Testis (tissue), 5 donors: ENCODE measurements at places on chromosomes 5 and 9. TPM values are rescaled to one million over a fixed set of nuclear protein-coding genes. Genes with fewer than 3 reads are reported as not detected.

GRCh38 chr9:7967093-7967827 is 167.7 kb upstream of the DMAC1 start:
- no peak for DNase-seq

- no peak for DNase-seq
These were observed 125.9 kb downstream of the NFIB start for GRCh38 chr9:14188011-14188410.

DNA sequence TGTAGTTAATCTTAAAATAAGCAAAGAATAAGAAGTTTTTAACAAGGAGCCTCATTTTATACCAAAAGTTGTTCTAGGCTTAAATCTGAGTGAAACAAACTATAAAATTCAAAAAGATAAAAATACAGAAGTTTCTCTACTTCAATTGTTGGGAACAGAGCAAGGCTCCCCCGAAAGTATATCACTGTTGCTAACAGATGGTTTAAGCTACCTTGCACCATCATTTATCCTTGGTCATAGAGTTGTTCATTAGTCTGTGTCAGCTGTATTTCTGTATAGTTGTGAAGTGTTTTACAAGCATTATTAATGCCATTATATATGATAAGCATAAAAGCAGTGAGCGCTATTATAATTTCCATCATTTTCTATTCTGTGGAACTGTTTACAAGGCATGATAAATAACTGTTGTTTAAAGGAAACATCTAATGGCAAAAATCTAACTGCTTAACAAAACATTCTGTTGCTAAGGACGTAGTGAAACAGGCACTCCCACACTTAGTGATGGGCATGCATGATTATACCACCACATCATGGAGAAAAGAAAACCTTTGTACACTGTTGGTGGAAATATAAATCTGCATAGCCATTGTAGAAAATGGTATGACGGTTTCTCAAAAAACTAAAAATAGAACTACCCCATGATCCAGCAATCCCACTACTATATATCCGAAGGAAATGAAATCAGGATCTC is 23.3 kb upstream of the ACO1 start:
- no peak for DNase-seq

- no peak for DNase-seq
These were observed 97.4 kb downstream of the HINT1 start for GRCh38 chr5:131067636-131068035.

The CCNI2 gene
- total RNA-seq, result 2.7 TPM

The PCDHB15 gene
- total RNA-seq, result 27.6 TPM

The PPP3R2 gene
- 18.0 TPM for total RNA-seq
